ENCODE measurements at places on chromosomes 12 and 14. TPM values are rescaled to one million over a fixed set of nuclear protein-coding genes. Genes with fewer than 3 reads are reported as not detected.

INHBC gene
- polyA plus RNA-seq, result 0.03 TPM

STON2 gene
- polyA plus RNA-seq, result 1.7 TPM

- DNase-seq, result no peak
These were observed 25.5 kb upstream of the DTX1 start for GRCh38 chr12:113030875-113031525.

UBC gene
- polyA plus RNA-seq, result 1,403 TPM

- no peak for DNase-seq
These were observed 575.3 kb downstream of the TMTC2 start for GRCh38 chr12:83261998-83262397.

ZBTB25 gene
- 10.0 TPM for polyA plus RNA-seq

MYF6 gene
- polyA plus RNA-seq, result not detected

ART4 gene
- 1.3 TPM for polyA plus RNA-seq

CCDC60 gene
- not detected for polyA plus RNA-seq

DLGAP5 gene
- 0.12 TPM for polyA plus RNA-seq

SMIM41 gene
- 0.65 TPM for polyA plus RNA-seq

DNA sequence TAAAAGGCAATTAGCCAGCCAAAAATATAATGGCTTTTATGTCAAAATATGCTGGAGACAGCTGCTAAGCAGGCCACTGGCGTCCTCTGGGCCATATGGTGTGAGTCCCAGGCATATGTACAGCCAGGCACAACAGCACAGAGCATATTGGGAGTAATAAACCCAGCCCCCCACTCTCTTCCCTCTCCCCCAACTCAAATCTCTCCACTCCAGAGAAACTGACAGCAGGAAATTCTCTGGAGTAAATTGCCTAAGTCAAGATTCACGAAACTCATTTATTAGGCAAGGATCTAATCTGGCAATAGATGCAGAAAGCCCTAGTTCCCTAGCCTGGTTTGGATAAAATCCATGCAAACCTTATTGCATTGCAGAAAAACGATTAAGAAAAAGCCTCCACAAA lies 147.9 kb upstream of the SEL1L start:
- no peak for DNase-seq

ADAM21 gene
- polyA plus RNA-seq, result 0.40 TPM

HSPA2 gene
- polyA plus RNA-seq, result 25.0 TPM

DNA sequence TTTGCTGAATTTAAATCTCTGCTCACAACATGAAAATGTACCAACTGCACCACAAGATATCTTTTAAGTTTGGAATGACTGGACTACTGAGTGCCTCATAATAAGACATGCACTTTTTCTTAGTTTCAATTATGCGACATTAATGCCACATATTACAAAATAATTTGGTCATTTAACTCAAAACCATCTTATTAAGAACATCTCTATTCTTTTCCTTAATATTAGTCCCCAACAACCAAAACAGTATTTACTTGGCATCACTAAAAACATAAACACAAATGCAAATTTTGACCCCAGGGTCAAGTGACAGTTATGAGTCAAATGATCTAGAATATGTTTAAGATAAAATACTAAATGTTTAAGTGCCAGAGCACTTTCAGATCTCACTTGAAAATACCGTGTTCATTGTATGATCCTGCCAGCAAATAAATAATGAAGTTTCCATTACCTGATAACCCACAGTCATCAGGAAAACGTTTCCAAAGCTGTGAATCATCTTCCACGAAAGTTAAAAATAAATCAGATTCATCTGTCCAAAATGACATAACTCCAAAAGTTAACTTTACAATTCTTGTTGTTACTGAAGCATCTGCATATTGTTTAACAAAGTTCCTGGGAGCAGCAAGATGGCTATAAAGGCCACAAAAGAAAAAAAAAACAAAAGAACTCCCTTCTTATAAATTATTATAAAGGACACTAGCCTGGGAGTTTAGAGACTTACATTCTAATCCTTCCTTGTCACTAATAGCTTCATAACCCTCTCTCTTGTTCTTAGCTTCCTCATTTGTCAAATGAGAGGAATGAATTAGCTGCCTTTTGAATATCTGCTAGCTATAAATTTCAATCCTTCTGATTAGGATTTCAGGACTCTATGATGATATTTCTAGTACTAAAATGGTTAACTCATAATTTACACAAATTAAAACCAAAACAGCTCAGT lies 30.5 kb upstream of the AP4S1 start:
- DNase-seq, result no peak

RAB15 gene
- polyA plus RNA-seq, result 12.0 TPM

DNA sequence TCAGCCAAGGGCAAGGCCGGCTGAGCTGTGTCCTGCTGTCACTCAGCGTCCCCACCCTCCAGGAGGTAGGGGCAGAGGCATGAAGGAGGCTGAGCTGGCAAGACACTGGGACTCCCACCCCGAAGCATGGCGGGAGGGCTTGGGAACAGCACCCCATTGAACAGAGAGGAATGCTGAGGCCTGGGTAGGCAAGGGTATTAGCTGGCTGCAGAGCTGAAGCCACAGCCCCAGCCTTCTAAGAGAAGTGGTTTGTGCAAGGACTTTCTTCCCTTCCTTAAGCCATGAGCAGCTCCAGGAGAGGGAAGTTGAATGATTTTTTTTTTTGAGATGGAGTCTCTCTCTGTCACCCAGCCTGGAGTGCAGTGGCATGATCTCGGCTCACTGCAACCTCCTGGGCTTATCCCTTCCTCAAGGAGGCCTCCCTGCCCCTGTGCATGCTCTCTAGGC lies 6.6 kb upstream of the CFAP73 start:
- no peak for DNase-seq

- DNase-seq, result no peak
These were observed 20.2 kb downstream of the CCDC177 start for GRCh38 chr14:69554500-69554899.

GRCh38 chr12:129570796-129571400 lies 332.9 kb downstream of the TMEM132D start:
- DNase-seq, result no peak

ATP6V1D gene
- polyA plus RNA-seq, result 130 TPM

DNA sequence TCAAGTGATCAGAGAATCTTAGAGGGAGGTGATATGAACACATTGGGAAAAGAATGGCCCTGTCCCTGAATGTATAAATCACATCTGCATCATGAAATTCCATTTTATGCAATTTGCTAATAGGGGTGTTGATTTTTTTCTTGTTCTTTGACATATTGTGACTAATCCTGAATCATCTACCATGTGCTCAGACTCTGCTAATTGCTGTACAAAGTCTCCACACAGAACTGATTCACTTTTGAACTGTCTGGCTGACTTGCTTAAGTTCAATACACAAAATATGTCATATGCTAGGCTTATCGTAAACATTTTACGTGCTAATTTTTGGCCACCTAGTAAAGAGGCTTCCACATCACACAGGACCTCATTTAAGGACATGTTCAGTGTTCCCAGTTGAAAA lies 2.6 kb downstream of the TMEM132D start:
- no peak for DNase-seq

DNA sequence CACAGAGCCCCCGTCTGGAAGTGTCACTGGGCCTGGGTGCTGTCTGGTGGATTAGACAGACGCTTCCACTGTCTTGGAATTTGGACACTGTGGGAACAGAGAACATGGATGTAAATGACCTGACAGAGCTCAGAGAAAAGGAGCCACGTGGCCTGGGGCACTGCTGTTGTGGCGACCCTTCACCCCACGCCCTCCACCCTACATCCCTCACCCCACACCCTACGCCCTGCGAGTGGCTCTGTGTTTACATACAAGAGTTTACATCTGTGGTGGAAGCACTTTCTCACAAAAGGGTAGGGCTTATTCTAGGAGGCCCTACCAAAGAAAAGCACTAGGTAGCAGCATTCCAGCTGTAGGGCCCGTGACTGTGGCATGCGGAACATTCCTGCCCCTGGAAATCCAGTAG lies 47.7 kb downstream of the B4GALNT3 start:
- DNase-seq, result no peak

PLEK2 gene
- polyA plus RNA-seq, result 0.87 TPM

GRCh38 chr12:50562520-50563433 lies 58.0 kb downstream of the DIP2B start:
- no peak for DNase-seq

- DNase-seq, result no peak
These were observed 100.7 kb downstream of the KCNMB4 start for GRCh38 chr12:70466753-70467152.

DNA sequence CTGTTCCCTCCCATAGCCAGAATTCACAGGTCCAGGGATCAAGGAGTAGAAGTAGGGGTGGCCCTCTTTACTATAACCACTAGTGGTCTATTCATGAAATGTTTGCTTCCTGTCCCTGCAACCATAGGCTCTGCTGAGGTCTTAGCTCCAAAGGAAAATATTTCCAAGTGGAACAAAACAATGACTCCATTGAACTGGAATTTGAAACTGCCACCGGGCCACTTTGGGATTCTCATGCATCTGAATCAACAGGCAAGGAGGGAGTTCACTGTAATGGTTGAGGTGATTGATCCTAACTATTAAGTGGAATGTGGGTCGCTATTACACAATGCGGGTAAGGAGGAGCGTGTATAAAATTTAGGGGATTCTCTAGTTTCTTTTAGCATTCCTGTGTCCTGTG lies 197.0 kb downstream of the ETNK1 start:
- no peak for DNase-seq

TMEM179 gene
- 0.15 TPM for polyA plus RNA-seq

DEPDC4 gene
- not detected for polyA plus RNA-seq

LMNTD1 gene
- not detected for polyA plus RNA-seq

GRCh38 chr12:83575326-83575725 lies 888.6 kb downstream of the TMTC2 start:
- no peak for DNase-seq

GRCh38 chr14:98963610-98964009 lies 308.4 kb downstream of the BCL11B start:
- DNase-seq, result no peak

DNA sequence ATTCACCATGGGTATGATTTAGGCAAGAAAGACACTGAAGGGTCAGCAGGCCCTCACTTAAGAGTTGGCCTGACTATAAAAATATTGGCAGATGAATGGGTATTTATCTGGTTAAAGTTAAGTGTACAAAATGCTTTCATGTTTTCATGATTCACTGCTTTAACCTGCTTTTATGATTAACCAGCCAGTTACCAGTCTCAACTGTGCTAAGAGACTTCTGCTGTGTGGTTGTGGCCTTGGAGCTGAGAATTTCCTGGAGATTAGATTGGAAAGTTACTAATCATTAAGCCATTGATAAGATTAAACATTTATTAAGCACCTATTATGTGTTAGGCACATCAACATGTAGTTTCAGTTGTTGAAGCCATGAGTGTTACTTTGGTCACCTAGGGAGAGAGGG lies 68.9 kb downstream of the RASSF8 start:
- no peak for DNase-seq

DNA sequence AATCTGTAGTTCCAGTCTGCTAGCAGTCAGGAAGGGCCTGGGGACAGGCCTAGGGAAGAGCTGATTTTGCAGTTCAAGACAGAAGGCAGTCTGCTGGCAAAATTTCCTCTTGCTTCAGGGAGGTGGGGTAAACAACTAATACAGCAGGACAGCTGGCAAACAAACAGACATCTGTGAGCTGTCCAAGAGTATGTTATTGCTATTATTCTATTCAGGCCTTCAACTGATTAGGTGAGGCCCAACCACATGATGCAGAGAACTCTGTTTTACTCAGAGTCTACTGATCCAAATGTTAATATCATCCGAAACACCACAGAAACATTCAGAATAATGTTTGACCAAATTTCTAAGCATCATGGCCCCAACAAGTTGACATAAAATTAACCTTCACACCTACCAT lies 161.0 kb upstream of the E2F7 start:
- no peak for DNase-seq

- no peak for DNase-seq
These were observed 19.2 kb downstream of the PPTC7 start for GRCh38 chr12:110563702-110564470.

GRCh38 chr14:78951602-78952001 lies 781.4 kb downstream of the NRXN3 start:
- DNase-seq, result no peak

DNA sequence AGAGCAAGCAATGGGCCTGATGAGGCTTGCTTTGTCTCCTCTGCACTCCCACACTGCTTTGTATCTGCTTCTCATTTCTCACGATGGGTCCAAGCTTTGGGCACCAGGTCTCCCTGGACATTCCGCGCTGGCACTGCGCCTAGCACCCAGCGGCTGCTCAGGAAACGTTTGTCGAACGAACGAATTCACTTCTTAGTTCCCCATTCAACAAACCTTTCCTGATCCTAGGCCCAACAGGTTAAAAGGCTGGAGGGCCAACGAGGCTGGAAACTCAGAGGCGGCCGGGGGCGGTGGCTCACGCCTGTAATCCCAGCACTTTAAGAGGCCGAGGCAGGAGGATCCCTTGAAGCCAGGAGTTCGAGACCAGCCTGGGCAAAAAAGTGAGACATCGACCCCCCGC lies 1.0 kb upstream of the GLRX5 start:
- DNase-seq, result no peak

DNA sequence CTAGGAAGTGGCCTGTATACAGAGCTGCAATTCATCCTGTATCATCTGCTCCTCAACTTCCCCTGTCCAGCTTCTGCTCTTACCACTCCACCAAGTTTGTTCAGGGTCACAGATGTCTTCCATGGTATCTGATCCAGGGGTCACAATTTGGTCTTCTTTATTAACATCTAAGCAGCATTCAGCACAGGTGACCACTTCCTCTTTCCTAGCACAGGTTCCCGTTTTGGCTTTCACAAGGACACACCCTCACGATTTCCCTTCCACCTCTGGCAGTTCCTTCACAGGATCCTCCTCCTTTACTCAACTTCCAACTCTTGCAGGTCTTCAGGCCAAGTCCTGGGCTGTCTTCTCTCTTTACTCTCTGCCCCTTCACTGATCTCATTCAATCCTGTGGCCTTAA lies 93.6 kb downstream of the TTC7B start:
- no peak for DNase-seq

- no peak for DNase-seq
These were observed 1.4 kb upstream of the JAG2 start for GRCh38 chr14:105169776-105170655.

PTPRR gene
- polyA plus RNA-seq, result 0.30 TPM

DNA sequence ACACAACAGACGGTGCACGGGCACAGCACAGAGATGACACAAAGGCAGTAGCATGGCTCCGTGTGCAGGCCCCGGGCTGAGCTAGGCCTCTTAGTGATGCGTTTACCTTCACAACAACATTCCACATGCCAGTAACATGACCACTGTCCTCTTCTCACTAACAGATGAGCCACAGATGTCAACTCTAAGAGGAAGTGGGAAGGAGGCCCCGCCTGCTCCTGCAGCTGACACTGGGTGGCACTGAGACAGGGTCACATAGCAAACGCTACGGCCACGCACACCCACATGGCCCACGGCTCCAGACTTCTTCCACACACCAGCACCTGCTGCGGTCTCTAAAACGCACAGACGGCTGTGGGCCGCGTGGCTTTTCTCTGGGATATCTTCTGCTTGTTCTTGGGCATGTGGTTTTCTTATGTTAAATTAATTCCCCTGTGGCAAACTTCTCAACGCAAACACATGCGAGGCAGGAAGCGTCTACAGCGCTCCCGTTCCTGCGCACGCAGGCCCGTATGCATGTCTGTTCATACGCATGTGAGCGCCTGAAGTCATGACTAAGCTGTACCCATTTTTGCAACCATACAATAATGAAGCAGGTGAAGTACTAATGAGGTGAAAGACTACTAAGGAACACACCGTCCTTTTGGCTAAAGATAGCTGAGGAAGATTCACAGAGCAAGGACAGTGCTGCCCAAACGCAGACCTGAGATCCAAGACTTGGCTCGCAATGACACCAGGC lies 26.8 kb downstream of the AMN start:
- no peak for DNase-seq
